ENCODE measurements at places on chromosomes 6 and 20. TPM values are rescaled to one million over a fixed set of nuclear protein-coding genes. Genes with fewer than 3 reads are reported as not detected.

The BHLHE23 gene
- total RNA-seq = not detected

The MAFB gene
- total RNA-seq = not detected

The HLA-DQA2 gene
- 0.46 TPM for total RNA-seq

The SLC35F1 gene
- total RNA-seq = 0.08 TPM

The ECHDC1 gene
- 64.1 TPM for total RNA-seq

The SIGLEC1 gene
- total RNA-seq = not detected

The OR2B6 gene
- not detected for total RNA-seq

The DYNLT2 gene
- 2.0 TPM for total RNA-seq

The RHAG gene
- total RNA-seq = not detected

The RBM24 gene
- total RNA-seq = not detected

The SGK2 gene
- total RNA-seq = not detected

The MMP24 gene
- total RNA-seq = not detected

The TFAP2A gene
- 0.10 TPM for total RNA-seq

The ZFP57 gene
- 11.5 TPM for total RNA-seq

The MYCT1 gene
- total RNA-seq = not detected

The TRMT6 gene
- total RNA-seq = 33.1 TPM

The HLA-DQB1 gene
- 13.9 TPM for total RNA-seq

The ACOT13 gene
- 22.9 TPM for total RNA-seq

The ID4 gene
- total RNA-seq = not detected

The AMD1 gene
- 113 TPM for total RNA-seq

The ULBP1 gene
- 2.9 TPM for total RNA-seq

The RALGAPA2 gene
- total RNA-seq = 14.7 TPM

The GRM1 gene
- total RNA-seq = not detected

The PACRG gene
- total RNA-seq = not detected

The DACT2 gene
- total RNA-seq = not detected

The TAAR2 gene
- not detected for total RNA-seq

The ANKRD66 gene
- not detected for total RNA-seq

The MUCL3 gene
- not detected for total RNA-seq

The KCNK15 gene
- 0.48 TPM for total RNA-seq

The APOM gene
- 5.7 TPM for total RNA-seq

The POU3F2 gene
- not detected for total RNA-seq

The OR2J3 gene
- not detected for total RNA-seq

The TNFRSF6B gene
- total RNA-seq = not detected

The BANF2 gene
- total RNA-seq = not detected

The MLIP gene
- total RNA-seq = not detected

The ERVFRD-1 gene
- not detected for total RNA-seq

The ZSCAN16 gene
- 3.3 TPM for total RNA-seq

The RSPH4A gene
- 0.23 TPM for total RNA-seq

The ZFAND3 gene
- 38.5 TPM for total RNA-seq

The ALDH8A1 gene
- 0.46 TPM for total RNA-seq

The PPP1R14C gene
- 0.44 TPM for total RNA-seq

The BPIFA1 gene
- total RNA-seq = not detected

The AIF1 gene
- 150 TPM for total RNA-seq

The ENPP4 gene
- 8.6 TPM for total RNA-seq

The LAMA5 gene
- total RNA-seq = 0.91 TPM

The CD83 gene
- 46.9 TPM for total RNA-seq

The PRIM2 gene
- total RNA-seq = 38.0 TPM

The SLC4A11 gene
- 1.8 TPM for total RNA-seq

The SNPH gene
- 3.2 TPM for total RNA-seq

The PERP gene
- total RNA-seq = 2.1 TPM

The SNRPB2 gene
- total RNA-seq = 139 TPM

The TP53TG5 gene
- total RNA-seq = 0.40 TPM

The PPP1R16B gene
- total RNA-seq = 65.3 TPM

The STMND1 gene
- not detected for total RNA-seq

The BLTP3A gene
- 19.6 TPM for total RNA-seq

The HCK gene
- total RNA-seq = not detected

The HDGFL1 gene
- not detected for total RNA-seq

Data from activated naive CD8-positive, alpha-beta T cell treated with anti-CD3 and anti-CD28 coated beads for 36 hours (primary cell).